ENCODE measurements at places on chromosomes 7 and 10.

DNA sequence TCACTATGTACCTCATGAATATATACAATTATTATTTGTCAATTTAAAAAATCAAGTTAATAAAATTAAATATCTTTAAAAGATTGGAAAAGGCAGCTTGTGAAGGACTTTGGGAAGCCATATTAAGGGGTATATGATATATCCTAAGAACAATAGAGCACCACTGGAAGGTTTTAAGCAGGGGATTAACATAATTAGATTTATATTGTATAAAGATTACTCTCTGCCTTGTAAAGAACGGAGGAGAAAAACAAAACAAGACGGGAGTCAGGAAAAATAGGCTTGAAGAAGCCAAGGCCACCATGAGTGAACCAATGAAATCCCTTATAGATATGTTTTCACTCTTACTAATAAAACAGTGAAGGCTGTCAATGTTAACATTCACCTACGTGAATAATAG lies 11.1 kb upstream of the CNNM1 start:
- DNase-seq: no peak
- H3K27ac ChIP-seq: no peak overlapping the region
- H3K4me3 ChIP-seq: no peak overlapping the region
- H3K4me1 ChIP-seq: no peaks in the 10 kb centered on the region
- H3K27me3 ChIP-seq: peaks cover 6% of the 10 kb centered on the region

GRCh38 chr7:142248166-142249160 lies 9.4 kb downstream of the PRSS58 start:
- H3K27ac ChIP-seq: no peak overlapping the region
- H3K36me3 ChIP-seq: no peaks in the 10 kb centered on the region
- no peak for DNase-seq
- H3K4me1 ChIP-seq: no peaks in the 10 kb centered on the region
- H3K27me3 ChIP-seq: no peaks in the 10 kb centered on the region

DNA sequence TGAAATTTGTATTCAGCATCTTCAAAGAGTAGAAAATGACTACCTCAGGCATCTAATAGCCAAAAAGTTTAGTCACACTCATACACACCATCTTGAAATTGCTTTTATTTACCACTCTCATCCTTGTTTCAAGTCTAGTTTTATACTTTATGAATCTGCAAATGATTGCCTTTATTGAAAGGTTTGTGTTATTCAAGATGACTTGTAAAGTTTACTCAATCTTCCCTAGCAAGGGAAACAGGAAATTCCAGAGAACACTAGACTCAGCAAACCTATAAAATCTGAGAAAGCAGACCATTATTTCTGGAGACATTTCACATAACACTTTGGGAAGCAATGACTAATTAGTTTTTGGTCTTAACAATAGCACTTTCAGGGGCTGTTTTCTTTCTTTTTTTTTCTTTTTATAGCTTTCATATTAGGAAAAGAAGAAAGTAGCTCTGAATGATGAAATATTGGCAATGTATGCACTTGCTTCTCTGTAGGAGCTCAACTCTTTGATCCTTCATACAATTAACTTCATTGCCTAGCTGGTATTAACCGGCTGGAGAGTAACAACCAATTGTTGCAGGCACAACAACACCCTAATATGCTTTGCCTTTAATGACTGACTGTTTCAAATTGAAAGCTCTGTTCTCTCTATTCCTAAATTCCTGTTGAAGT lies 68.9 kb upstream of the HDAC9 start:
- no peaks in the 10 kb centered on the region for H3K27me3 ChIP-seq
- H3K4me1 ChIP-seq: peaks cover 26% of the 10 kb centered on the region
- H3K4me3 ChIP-seq: no peak overlapping the region
- DNase-seq: no peak
- no peaks in the 10 kb centered on the region for H3K36me3 ChIP-seq

- H3K27me3 ChIP-seq: no peaks in the 10 kb centered on the region
- no peak overlapping the region for H3K4me3 ChIP-seq
- DNase-seq: no peak
- H3K36me3 ChIP-seq: no peaks in the 10 kb centered on the region
- H3K4me1 ChIP-seq: no peaks in the 10 kb centered on the region
- no peak overlapping the region for H3K27ac ChIP-seq
These were observed 35.9 kb upstream of the INHBA start for GRCh38 chr7:41738806-41739205.

- no peak overlapping the region for H3K4me3 ChIP-seq
- H3K36me3 ChIP-seq: no peaks in the 10 kb centered on the region
- no peak for DNase-seq
- H3K27me3 ChIP-seq: no peaks in the 10 kb centered on the region
- H3K4me1 ChIP-seq: peaks cover 54% of the 10 kb centered on the region
These were observed 106.5 kb downstream of the TCF7L2 start for GRCh38 chr10:113056441-113057021.

- no peaks in the 10 kb centered on the region for H3K27me3 ChIP-seq
- DNase-seq: peak; percentile 81
- no peak overlapping the region for H3K4me3 ChIP-seq
- peaks cover 59% of the 10 kb centered on the region for H3K36me3 ChIP-seq
- peak overlapping the region; percentile 92 for H3K27ac ChIP-seq
These were observed 7.5 kb downstream of the PDGFA start for GRCh38 chr7:512146-512510.

- no peaks in the 10 kb centered on the region for H3K36me3 ChIP-seq
- H3K4me1 ChIP-seq: no peaks in the 10 kb centered on the region
- no peak overlapping the region for H3K27ac ChIP-seq
- H3K27me3 ChIP-seq: peaks cover 21% of the 10 kb centered on the region
- no peak overlapping the region for H3K4me3 ChIP-seq
These were observed 25.9 kb downstream of the GRM8 start for GRCh38 chr7:127226685-127227374.

GRCh38 chr7:30880125-30880720 lies 31.4 kb upstream of the AQP1 start:
- no peak overlapping the region for H3K27ac ChIP-seq
- no peak overlapping the region for H3K4me3 ChIP-seq
- DNase-seq: no peak
- H3K4me1 ChIP-seq: no peaks in the 10 kb centered on the region
